ENCODE measurements at places on chromosomes 4 and X.

DNA sequence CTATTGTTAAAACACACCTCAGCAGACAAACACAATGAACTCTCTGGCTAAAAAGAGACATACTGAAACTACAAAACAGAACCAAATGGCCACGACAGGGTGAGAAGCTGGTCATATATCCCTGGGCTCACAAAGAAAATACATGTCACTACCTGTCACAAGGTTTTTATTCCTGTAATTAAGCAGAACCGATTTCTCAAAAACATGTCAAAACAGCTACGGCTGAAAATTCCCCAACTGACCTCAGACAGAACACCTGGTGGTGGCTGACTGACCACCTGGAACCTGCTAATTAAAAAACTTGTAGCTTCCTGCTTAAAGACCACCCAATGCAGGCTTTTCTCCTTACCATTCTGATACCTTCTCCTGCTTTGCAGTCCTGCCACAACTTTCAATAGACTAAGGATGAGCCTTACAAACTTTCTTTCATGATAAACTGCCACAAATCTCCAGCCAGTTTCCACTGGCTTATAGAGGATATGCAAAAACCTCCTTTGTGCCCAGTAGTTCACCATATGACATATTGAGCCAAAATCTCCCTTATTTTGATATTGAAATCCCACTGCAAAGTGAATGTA lies 571.9 kb downstream of the SPOCK3 start:
- DNase-seq: no peak

DNA sequence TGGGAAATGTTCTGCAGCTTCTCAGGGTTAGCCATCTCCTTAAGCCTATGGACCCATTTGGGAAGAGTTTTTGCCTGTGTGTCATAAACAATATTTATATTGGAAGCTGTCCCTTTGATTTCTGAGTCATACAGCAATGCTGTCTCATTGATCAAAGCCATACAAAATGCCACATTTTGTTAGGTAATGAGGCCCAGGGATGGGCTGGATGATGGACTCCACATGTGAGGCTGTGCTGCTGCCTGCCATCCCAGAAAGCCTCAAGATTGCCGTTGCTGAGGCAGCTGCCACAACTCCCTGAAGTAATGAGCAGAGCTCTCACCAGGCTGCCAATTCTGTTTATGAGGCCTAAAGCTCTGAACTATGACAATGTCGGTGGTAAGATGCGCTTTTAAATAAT lies 12.2 kb upstream of the GJB1 start:
- DNase-seq: no peak

DNA sequence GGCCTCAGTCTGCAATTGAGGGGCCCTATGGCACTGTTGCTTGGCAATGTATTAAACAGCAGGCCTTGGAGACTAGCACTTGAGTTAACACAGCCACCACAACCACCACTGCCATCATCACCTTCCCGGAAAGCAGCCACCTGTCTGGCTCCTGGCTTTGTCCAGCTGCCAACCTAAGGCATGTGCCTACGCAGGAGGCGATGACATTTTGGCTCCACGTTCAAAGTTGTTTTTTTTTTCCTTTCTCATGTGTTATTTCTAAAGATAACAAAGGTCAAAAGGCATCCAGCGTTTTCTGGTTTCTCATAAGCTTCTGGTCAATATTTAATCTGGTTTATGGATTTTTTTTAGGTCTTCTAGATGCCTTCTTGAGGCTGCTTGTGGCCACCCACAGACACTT lies 7.5 kb downstream of the CLDN2 start:
- no peak for DNase-seq

DNA sequence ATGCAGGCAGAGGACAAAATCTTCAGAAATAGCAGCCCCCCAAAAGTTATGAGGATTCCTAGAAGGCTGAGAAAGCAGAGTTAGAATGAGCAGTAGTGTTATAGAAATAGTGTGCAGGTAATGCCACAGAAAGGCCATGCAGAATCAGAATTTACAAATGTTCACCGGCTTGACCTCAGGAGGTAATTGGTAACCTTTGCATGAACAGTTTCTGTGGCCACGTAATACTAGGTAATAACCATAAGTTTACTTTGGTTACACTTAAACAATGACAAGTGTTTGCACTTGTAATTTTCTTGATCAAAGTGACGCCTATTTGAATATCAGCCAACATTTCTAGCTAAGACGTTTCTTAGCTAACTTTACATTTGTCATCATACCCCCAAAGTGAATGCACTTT lies 393.6 kb downstream of the GPAT3 start:
- no peak for DNase-seq
